ENCODE measurements at places on chromosomes 12 and 14.

GRCh38 chr14:99274346-99275221, 2.6 kb upstream of the BCL11B start:
- peak; percentile 45 for DNase-seq

GRCh38 chr12:47611906-47612305, 93.9 kb downstream of the RPAP3 start:
- DNase-seq = no peak

GRCh38 chr12:65248656-65249633, 29.5 kb upstream of the MSRB3 start:
- DNase-seq = no peak

- no peak for DNase-seq
These were observed 23.0 kb downstream of the SH2B3 start for GRCh38 chr12:111428728-111429175.

DNA sequence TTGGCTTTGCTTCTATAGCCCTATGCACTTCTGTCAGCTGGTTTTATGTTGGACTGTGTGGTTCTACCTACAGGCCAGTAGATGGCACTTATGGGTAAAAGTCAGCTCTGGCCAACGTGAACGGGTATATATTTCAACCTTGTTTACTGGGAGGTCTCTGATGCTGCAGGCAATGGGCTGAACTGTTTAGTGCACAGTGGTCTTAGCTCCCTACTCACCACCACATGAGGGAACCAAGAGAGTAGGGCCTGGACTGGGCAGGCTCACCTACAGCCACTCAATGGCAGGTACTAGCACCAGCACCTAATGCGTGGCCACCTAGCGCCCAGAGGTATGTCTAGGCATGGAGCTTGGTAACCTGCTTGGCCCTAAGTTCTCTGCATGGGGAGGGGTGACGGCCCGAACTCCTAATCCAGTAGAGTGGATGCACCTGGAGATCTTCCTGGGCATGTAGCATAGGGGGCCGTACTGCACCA, 481.8 kb downstream of the TMEM117 start:
- no peak for DNase-seq

All from activated T-cell treated with anti-CD3 and anti-CD28 coated beads for 48 hours (primary cell).